ENCODE measurements at places on chromosomes 13 and 19.

- DNase-seq = no peak
Measured at GRCh38 chr19:55088021-55088451, 12.4 kb downstream of the EPS8L1 start.

DNA sequence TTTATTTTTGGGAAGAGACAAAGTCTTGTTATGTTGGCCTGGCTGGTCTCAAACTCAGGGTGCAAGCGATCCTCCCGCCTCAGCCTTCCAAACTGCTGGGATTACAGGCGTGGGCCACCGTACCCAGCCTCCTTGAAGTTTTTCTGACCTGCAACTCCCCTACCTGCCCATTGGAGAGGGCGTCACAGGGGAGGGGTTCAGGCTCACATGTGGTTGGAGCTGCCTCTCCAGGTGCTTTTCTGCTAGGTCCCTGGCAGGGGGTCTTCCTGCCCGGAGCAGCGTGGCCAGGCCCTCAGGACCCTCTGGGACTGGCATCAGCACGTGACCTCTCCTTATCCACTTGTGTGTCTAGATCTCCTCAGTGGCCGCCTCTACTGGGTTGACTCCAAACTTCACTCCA, 27.2 kb downstream of the LDLR start:
- no peak for DNase-seq

DNA sequence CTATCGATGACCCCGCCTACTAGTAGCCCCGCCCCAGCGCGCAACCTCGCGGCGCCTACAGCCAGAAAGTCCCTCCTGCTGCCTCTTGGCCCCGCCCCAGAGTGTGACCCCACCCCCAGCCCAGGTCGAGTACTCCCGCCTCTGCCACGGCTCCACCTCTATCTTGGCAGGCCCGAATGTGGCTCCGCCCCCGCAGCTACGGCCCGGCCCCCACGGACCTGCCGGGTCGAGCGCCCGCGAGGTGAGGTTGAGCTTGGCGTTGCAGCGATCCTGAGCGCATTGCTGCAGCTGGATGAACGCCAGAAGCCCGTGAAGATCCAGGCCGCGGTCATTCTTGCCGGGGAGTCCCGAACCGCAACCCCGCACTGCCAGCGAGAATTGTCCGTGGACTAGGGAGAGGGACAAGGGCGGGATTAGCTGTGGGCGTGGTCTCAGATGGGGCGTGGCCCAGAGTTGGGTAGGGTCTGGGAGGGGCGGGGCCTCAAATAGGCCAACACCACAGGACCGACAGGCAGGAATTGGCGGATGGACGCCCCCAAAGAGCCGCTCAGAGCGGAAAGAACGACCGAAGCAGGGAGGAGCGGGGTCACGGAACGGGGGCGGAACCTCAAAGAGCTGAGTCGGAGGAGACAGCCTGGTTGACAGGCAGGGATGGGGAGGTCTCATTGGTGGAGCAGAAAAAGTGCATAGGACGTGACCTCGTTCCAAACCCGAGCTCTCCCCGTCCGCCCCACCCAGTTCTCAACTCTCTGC, 1.9 kb downstream of the LYPD3 start:
- peak; percentile 99 for DNase-seq

DNA sequence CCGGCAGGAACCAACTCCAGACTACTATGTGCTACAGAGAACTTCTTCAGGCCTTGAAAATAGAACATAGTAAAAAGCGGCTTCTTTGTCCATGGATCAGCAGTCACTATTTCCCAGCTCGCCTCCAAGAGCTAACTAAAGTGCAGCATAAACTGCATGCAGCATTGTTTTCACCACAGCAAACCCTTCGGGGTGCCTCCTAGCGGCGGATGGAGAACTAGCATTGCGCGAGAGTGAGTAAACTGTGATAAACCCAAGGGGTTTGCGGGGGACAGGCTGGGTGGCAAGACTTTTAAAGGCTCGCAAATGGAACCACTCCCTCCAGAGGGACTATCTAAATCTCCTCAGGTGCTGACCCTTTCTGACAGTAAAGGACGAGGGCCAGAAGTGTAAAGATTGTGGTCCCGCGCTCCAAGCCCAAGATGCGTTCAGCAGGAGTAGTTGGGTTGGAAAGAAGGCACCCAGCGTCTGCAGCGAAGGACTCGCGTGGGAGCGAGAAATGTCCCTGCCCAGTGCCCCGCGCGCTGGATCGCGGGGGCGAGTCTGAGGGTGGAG, 21.5 kb upstream of the SGCG start:
- peak; percentile 76 for DNase-seq

DNA sequence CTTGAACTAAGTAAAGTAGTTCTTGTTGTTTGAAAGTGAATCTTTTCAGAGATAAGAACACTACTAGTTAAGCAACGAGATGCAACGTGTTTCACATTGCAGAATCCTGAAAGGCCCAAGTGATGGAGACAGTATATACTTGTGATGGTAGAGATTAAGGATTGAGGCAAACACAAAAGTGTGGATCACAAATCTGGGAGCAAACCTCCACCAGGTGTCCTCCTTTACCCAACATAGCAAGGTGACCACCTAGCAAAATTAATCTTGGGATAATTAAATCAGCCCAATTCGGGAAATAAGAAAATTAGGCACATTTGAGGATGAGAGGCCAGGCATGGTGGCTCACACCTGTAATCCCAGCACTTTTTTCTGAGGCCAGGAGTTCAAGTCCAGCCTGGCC, 563.9 kb downstream of the DACH1 start:
- DNase-seq = no peak

GRCh38 chr13:30884543-30884942, 21.5 kb upstream of the MEDAG start:
- DNase-seq = no peak

DNA sequence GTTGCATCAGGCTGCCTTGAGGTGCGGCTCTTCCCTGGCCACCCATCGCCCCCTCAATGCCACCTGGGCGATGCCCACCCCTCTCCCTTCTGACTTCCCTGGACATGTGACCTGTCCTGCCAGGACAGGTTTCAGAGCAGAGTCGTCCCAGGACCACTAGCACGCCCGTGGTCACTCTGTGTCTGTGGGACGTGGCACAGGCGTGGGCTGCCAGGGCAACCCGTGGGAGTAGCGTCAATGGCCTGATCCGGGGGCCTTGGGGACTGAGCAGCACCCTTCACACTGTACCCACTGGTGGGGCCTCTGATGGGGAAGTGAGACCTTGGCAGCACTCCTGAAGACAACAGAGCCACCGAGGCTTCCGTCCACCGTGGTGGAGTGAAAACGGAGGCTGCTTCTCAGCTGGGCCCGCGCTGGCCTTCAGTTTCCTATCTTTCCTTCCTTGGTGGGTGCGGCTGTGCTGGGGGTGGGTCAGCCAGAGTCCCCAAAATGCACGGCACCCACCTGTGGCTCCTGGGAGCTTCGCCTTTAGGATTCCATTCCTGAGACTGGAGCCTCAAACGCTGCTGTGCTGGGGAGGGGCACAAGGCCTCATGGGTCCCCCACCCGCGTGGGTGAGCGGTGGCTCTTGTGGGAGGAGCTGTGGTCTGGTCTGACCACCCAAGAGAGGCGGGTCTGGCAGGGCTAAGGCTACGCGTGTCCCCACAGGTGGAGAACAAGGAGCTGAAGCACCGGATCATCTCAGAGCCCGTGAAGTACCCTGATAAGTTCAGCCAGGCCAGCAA, 26.7 kb upstream of the TMEM255B start:
- DNase-seq = no peak

DNA sequence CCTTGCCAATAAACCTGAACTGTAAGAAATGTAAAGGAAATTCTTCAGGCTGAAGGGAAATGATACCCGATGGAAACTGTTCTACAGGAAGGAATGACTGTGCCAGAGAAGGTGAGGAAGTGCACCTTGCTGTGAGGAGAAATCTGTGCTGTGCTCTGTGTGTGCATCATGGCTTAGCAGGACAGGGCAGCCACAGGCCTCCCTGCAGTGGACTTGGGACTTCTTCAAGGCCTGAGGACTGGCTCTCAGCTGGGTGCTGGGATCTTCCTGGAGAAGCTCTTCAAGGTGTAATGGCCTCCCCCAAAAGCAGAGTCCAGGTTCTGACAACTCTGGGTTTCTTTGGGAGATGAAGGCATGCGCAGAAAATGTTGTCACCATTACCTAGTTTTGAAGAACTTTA, 145.1 kb downstream of the UQCRFS1 start:
- no peak for DNase-seq

GRCh38 chr13:63075126-63075525, 1659.5 kb upstream of the PCDH20 start:
- DNase-seq = no peak

DNA sequence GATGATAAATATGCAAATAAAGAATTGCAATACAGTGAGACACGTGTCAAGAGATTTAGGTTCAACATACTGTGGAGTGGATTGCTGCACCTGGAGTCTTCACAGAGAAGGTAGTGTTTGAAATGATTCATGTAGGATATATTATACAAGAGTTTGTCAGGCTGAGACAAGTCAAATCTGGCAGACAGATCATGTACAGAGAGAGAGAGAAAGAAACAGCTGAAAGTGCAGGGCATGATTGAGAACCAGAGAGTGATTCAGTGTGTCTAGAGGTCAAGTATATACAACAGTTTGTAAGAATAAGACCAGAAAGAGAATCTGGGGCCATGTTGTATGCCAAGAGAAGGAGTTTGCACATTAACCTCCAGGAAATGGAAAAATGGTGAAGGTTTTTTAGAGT, 2.1 kb upstream of the VWA8 start:
- DNase-seq = no peak

DNA sequence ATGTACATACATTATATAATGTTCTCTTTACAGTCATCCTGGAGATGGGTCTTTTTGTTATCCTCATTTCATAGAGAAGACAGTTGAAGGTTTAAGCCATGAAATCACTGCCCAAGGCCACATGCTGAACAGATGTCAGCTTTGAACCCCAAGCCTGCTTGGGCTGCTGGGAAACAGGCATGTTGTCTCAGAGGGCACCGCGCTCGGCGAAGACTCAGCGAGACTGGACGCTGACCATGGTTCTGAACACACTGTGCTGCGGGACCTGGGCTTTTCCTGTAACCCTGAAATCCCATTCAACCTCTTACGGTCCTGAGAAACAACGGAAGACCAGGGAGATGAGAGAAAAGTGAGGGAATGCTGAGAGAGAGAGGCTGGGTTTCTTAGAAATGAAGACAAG, 27.3 kb downstream of the LRFN3 start:
- peak; percentile 76 for DNase-seq

GRCh38 chr13:75675421-75675820, 39.3 kb downstream of the LMO7 start:
- DNase-seq = no peak

GRCh38 chr19:37655689-37656371, 565 bp upstream of the ZFP30 start:
- DNase-seq = peak; percentile 88

- no peak for DNase-seq
Measured at GRCh38 chr13:21316376-21316775, 139.9 kb downstream of the MRPL57 start.
